AG04450 (cell line): ENCODE measurements at places on chromosomes 6 and 20.

GRCh38 chr6:137094411-137095008, 49.7 kb upstream of the IL20RA start:
- peak; percentile 34 for DNase-seq

DNA sequence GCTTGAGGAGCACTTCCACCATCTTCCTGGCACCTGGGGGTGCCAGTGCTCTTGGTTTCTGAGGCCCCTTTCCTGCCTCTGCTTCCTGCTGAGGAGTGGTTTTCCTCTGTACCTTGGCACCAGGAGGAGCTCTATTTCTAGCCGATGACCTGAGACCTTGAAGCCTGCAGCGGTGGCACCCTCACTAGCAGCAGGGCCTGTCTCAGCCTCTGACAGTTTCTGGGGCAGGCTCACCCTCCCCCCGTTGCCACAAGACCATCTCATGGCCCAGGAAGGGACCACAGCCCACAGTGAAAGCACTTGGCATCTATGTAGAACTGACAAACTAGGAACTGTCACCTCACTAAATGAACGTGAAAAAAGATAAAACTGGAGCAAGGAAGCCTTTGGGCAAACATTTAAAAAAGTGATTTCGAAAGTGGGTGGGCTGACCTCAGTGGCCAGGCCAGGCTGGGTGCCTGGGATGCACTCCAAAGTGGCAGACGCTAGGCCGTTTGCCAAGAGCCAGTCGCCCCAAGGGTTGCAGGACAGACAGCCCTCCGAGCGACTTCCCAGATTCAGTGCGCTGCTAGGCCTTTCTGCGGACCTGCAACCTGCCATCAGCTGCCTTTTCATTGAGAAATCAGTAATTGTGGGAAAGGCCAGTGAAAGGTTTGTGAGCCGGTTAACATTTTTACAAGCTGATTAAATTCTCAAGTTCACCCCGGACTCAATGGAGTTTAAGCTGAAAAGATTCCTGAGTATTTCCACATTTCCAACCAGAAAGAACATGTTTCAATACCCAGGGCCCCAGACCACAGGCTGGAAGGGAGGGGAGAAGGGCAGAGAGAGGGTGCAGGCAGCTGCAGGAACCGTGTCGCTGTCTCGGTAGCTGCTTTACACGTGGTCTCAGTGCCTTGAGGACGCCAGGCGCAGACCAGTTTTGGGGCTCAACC, 303.7 kb downstream of the ESR1 start:
- DNase-seq = no peak

DNA sequence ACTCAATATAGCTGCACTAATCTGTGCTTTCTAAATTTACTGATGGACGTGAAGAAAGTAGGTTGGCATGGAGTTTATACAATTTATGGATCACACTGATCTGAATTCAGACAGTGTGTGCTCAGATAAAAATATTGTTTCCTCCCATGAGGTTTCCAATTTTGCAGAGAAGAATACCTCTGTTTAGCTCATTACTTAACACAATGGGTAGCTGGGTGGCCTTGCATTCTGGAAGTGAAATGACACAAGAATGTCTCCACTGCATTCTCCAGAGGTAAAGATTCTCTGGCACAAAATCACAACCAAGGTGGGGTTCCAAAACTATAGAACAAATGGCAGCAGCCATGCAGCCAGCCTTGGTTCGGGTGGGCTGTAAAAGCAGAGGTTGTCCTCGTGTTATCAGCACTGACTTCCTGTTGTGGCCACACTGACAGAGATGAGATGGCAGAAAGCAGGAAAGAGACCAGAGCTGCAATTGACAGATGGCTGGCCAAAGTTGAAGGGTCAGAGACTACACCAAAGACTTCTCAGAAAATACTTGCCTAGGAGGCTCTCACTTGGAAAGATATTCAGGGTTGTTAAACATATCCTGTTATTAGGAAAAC, 50.2 kb downstream of the HDAC2 start:
- no peak for DNase-seq

- no peak for DNase-seq
Measured at GRCh38 chr6:45419571-45420082, 41.9 kb upstream of the SUPT3H start.
